ENCODE measurements at places on chromosomes 3 and 15.
A peak's percentile ranks its signal among the peaks of the same experiment; 100 is the strongest.

- no peak for DNase-seq
Measured at GRCh38 chr3:166554023-166554422, 716.8 kb upstream of the BCHE start.

DNA sequence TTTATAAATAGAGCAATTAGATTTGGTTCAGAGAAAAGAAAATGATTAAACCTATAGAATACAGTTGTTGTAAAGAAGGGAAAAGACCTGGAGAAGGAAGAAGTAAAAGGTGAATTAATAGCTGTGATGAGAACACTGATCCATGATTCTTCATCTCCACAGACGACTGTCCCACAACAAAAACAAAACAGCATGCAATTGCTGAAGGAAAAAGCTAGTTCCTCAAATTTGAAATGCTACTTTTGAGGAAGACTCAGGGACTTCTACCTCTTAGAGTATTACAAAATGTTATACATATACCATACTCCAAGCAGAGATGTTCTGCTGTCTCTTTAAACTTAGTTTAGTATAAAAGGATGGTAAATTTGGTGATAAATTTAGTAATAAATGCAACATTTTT is 21.5 kb downstream of the ALCAM start:
- no peak for DNase-seq

- DNase-seq = no peak
Measured at GRCh38 chr3:42655331-42655888, 1.9 kb downstream of the ZBTB47 start.

GRCh38 chr15:69206079-69206478 is 45.6 kb downstream of the GLCE start:
- no peak for DNase-seq

DNA sequence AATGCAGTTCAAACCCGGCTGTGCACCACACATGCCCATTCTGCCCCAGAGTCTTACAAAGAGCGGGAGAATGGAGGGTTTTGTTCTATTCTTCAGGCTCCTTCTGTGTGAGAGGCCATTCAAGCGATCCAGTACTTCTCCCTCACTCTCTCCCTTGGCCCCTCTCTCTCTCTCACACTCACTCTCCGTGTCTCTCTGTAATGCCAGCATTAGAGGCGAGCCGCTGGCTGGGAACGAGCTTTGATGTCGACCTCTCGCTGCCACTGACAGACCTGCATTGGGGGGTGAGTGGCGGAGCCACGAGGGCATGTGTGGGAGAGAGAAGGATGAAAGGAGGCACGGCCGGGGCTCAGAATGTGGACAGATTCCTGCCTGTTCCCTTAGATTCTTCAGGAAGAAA is 231.7 kb upstream of the ARRDC4 start:
- no peak for DNase-seq

DNA sequence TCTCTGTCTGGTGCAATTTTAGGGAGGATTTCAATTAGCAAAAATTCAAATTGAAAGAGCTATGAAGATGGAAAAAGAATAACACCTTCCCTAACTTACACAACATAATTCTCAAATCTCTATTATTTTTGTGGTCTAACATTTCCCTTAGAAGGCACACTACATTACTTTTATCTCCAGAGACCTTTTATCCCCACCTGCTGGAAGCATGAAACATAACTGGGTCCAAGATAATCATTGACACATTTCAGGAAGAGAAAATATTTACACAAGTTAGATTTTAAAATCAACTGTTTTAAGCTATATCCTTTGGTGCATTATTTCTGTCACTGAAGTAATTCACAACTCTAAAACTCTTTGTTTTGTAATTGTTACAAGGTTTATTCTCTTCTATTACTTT is 779.5 kb downstream of the ROBO1 start:
- peak; percentile 54 for DNase-seq

- no peak for DNase-seq
Measured at GRCh38 chr15:100770661-100771584, 108.7 kb upstream of the ALDH1A3 start.

- no peak for DNase-seq
Measured at GRCh38 chr3:58192069-58192468, 18.7 kb downstream of the DNASE1L3 start.

- DNase-seq = peak; percentile 29
Measured at GRCh38 chr15:89127054-89127702, 38.9 kb downstream of the ABHD2 start.

GRCh38 chr15:42090370-42090769 is 4.0 kb downstream of the PLA2G4D start:
- no peak for DNase-seq

DNA sequence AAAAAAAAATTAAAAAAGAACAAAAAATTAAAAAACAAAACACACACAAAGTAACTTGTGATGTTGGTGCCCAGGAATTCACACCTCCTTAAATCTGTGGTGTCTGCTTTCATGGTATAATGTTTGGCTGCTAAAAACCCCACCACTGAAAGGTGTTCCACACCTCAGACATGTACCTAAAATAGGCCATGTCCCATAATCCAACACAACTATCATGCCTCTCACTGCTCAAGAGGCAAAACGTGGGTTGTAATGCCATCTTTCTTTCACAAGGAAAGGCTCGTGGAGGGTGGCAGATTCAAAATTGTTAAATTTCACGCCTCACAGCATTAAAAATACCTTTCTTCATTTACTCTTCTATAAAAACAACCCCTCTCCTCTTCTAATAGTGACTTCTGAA is 29.5 kb downstream of the MKRN2 start:
- no peak for DNase-seq

GRCh38 chr3:184211718-184212117 is 17.7 kb upstream of the VWA5B2 start:
- DNase-seq = no peak

DNA sequence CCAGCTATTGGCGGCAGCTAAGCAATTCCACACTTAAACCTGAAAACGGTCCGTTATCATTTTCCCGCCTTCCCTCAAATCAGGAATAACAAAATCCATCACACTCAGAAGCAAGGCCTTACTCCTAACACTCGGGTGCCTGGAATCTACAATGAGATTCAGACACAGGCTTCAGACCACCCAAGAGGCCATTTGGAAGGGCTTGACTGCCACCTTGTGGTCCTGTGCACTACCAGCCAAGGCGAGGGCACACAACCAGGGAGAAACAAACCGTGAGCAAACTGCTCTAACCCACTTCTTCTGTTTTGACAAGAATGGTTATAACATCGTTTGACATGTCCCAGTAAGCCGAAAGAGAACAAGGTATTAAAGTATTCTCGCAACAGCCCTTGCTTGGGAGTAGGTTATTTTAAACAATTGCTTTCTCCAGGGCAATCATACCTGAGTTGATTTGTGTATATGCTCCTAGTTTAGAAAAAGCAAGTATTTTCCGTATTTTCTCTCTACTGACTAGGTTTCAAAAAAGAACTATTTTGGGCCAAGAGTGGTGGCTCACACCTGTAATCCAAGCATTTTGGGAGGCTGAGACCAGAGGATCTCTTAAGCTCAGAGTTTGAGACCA is 40.1 kb upstream of the TAFA4 start:
- DNase-seq = peak; percentile 63

DNA sequence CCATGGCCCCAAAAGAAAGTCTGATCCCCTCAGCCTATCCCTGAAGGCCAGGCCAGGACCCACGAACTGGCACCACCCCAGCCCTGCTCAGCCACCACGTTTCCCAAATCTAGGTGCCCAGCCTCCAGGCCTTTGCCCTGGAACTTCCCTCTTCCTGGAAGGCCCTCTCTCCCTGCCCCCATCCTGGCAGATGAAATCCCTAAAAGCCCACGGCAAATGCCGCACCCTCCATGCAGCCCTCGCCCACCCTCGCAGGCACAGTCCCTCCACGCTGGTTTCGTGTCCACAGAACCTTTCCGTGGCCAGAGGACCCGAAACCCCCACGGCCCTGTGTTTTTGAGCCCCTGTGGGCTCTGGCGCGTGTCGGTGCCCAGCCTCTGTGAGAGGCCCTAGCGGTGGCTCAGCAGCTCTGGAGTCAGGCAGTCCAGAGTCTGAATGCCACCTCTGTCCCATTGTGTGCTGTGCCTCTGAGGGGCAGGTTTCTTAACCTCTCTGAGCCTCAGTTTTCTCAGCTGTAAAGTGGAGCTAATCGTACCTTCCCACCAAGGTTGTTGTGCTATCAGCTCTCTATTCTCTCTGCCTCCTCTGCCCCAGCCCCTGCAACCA is 138.5 kb upstream of the IQSEC1 start:
- no peak for DNase-seq

- no peak for DNase-seq
Measured at GRCh38 chr3:13115576-13115910, 42.3 kb upstream of the IQSEC1 start.

DNA sequence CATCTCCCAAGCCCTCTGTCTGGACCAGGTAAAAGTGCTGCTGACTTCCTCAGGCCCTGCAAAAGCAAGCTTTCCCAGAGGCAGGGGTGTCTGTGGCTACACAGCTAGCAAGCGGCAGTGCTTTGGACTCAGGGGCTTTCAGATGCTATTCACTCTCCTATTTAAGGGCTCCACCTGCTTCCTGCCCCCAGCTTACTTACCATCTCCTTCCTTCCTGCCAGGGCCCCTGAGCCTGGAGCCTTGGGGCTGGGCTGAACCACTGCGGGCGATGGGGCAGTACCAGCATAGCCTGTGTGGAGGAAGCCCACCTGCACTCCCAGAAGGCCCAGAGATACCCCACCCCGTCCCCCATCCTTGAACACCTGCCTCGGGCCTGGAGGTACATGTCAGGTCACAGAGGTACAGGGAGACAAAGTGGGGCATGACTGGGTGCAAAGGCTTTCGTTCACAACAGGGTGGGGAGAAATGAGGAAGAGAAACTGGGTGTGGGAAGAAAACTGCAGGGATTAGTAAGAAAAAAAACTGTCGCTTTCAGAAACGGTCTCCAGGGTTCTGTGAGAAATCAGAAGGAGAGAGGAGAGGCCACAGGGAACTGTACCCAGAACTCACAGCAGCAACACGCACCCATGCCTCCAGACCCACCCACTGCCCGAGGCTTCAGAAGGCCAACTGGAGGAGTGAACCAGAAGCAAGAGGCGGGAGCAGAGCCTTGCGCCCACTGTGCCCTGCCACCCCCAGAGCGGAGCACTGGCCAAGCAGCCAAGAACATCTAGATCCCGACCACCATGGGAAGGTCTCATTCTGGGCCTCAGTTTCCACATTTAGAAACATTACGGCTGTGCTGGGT is 49.5 kb downstream of the CCDC12 start:
- no peak for DNase-seq

DNA sequence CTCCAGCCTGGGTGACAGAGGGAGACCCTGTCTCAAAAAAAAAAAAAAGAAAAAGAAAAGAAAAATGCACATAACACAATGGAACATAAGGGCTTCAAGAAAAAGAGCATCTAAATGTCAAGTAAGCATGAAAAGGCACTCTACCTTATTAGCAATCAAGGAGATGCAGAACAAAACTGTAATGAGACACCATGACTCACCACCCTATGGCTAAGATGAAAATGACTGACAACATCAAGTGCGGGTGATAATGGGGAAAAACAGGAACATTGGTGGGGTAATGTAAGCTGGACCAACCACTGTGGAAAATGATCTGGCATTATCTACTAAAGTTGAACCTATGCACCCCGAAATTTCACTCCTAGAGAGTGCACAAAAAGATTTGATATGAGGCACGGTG is 19.6 kb upstream of the NSMCE3 start:
- DNase-seq = no peak

GRCh38 chr15:38660738-38661137 is 96.1 kb upstream of the RASGRP1 start:
- DNase-seq = peak; percentile 11

GRCh38 chr3:126212620-126213378 is 32.4 kb upstream of the ALDH1L1 start:
- DNase-seq = peak; percentile 51

- DNase-seq = no peak
Measured at GRCh38 chr15:74347757-74348250, 19.6 kb downstream of the CYP11A1 start.

GRCh38 chr3:10519236-10519635 is 13.8 kb upstream of the ATP2B2 start:
- DNase-seq = no peak

GRCh38 chr3:172339892-172340291 is 108.4 kb downstream of the GHSR start:
- no peak for DNase-seq

GRCh38 chr3:123071146-123071545 is 4.3 kb downstream of the PDIA5 start:
- DNase-seq = peak; percentile 52

DNA sequence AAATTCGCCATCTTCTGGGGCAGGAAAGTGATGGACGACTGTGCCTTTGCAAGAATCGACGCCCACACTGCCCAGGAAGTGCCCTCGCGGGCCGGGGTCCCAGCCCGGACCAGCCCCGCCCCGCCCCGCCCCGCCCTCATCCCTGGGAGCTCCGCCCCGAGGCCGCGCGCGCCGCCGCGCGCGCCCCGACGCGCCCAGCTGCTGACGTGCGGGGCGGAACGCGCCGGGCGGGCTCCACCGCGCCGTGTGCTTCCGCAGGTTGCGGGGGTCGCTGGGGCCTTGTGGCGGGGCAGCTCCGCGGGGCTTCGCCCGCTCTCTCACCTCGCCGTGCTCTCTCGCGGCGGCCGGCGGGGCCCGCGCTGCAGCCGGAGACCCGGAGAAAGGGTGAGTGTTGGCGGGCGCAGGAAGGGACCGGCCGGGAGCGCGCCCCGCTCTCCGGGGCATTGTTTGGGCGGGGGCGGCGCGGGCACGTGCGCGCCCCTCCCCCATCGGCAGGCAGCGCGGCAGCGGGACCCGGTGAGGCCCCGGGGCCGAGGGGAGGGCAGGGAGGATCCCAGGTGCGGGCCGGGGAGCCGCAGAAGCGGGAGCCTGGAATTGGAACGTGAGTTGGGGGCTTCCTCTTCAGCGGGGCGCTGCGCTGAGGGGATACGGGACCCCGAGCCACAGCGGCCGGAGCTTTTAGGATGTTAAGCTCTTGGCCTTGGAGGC is at the start of gene YEATS2:
Gene YEATS2 (plus strand): TSS at position 188 of the 708 bp plus-strand sequence. CDS start 17,366 bp downstream, outside the sequence.
- peak; percentile 58 for DNase-seq

Data from fibroblast of mammary gland (primary cell).